ENCODE measurements at places on chromosomes 2 and 18. TPM values are rescaled to one million over a fixed set of nuclear protein-coding genes. Genes with fewer than 3 reads are reported as not detected.

DNA sequence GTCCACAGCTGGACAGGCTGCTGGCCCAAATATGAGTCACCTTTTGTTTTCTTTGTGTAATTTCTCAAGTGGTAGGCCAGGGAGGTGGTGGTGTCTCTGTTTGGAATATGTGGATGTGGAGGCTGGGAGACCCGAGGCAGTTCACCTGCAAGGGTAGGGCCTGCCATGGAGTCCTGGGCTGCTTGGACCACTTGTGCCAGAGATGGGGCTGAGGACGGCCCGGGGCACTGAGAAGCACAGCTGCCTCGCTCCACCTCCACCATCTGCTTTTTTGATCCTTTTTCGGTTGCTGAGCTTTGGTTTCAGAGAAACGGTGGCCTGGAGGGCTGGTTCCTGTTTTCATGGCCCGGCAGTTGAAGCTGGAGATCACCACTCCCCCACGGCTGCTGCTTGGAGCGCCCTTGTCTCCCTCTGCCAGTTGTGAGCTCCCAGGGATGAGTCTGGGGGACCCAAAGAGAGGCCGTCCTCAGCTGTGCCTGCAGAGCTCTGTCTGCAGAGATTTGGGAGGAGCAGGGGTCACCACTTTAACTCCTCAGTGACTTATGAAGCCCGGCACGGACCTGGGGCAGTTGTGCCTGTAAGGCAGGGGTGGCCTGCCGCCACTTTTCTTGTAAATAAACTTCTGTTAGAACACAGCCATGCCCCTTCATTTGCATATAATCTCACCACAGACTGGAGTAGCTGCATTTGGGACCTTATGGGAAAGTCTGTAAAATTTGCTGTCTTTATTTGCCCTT, 67.6 kb upstream of the MCFD2 start:
- DNase-seq: no peak
- peaks cover 64% of the 10 kb centered on the region for H3K4me1 ChIP-seq
- peaks cover 25% of the 10 kb centered on the region for H3K36me3 ChIP-seq

- peaks cover 43% of the 10 kb centered on the region for H3K27me3 ChIP-seq
- peaks cover 42% of the 10 kb centered on the region for H3K4me1 ChIP-seq
- peak; percentile 83 for DNase-seq
- H3K27ac ChIP-seq: peak overlapping the region; percentile 65
- peaks cover 5% of the 10 kb centered on the region for H3K36me3 ChIP-seq
Measured at GRCh38 chr2:66574701-66575624, 140.0 kb downstream of the MEIS1 start.

GRCh38 chr2:241942416-241943208, 73.1 kb downstream of the RTP5 start:
- peaks cover 6% of the 10 kb centered on the region for H3K4me1 ChIP-seq
- no peak for DNase-seq
- H3K27me3 ChIP-seq: no peaks in the 10 kb centered on the region
- H3K4me3 ChIP-seq: no peak overlapping the region

GRCh38 chr2:215020283-215020682, 118.1 kb downstream of the ABCA12 start:
- no peak overlapping the region for H3K4me3 ChIP-seq
- no peaks in the 10 kb centered on the region for H3K4me1 ChIP-seq
- no peak for DNase-seq
- H3K36me3 ChIP-seq: no peaks in the 10 kb centered on the region
- no peak overlapping the region for H3K27ac ChIP-seq
- H3K27me3 ChIP-seq: no peaks in the 10 kb centered on the region

DNA sequence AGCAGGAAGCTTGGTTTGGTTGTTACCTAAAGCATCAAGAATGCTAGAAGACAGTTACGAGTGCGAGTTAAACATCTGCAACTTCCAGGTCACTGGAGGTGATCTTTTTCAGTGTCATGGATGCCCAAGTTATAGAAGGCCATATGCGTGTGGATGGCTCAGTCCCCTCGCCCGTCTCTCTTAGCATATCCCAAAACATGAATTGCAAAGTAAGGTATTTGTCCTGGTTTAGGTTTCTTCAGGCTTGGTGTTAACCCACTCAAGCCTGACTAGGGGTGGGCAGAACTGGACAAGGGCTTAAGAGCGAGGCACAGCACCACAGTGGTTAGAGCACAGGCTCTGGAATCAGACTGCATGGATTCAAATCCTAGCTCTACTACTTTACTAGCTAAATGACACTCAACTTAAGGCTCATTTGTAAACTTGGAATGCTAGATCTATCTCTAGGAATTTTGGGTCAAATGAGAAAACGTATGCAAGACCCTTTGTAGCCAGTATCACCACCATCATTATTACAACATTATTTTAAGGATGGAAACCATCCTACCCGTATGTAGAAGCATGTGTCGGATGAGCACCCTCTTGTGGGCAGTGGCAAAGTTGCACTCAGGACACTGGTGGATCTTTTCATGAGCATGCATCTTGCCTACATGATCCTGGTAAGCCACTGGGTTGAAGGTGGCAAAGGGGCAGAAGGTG, 11.2 kb downstream of the ZNF142 start:
- no peaks in the 10 kb centered on the region for H3K4me1 ChIP-seq
- DNase-seq: no peak
- no peak overlapping the region for H3K27ac ChIP-seq
- peaks cover 95% of the 10 kb centered on the region for H3K36me3 ChIP-seq
- no peak overlapping the region for H3K4me3 ChIP-seq

GRCh38 chr2:196670342-196670741, 30.8 kb downstream of the CCDC150 start:
- no peaks in the 10 kb centered on the region for H3K36me3 ChIP-seq

E2F6 gene
- total RNA-seq: 10.0 TPM

- H3K4me1 ChIP-seq: peaks cover 22% of the 10 kb centered on the region
- H3K27ac ChIP-seq: peak overlapping the region; percentile 86
- no peaks in the 10 kb centered on the region for H3K27me3 ChIP-seq
- peak overlapping the region; percentile 41 for H3K4me3 ChIP-seq
Measured at GRCh38 chr18:9017905-9018227, 84.6 kb upstream of the NDUFV2 start.

DNA sequence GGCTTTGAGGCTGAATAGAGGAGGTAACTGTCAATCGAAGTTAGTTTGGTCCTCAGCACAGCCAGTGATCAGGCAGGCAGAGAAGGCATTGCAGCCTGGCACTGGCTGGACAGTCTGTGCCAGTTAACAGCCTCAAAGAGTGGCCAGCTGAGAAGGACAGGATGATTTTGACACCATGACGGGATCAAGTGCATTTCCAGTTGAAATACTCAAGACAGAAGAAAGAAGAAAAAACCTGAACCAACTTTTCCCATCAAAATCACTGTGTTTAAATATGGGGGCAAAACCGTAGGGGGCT, 96.7 kb upstream of the ZCCHC2 start:
- no peaks in the 10 kb centered on the region for H3K27me3 ChIP-seq
- no peaks in the 10 kb centered on the region for H3K36me3 ChIP-seq
- H3K4me3 ChIP-seq: no peak overlapping the region
- DNase-seq: no peak
- H3K27ac ChIP-seq: no peak overlapping the region
- peaks cover 13% of the 10 kb centered on the region for H3K4me1 ChIP-seq
